Amygdala (tissue), 56 donors: ENCODE measurements at places on chromosomes 11 and 22.

DNA sequence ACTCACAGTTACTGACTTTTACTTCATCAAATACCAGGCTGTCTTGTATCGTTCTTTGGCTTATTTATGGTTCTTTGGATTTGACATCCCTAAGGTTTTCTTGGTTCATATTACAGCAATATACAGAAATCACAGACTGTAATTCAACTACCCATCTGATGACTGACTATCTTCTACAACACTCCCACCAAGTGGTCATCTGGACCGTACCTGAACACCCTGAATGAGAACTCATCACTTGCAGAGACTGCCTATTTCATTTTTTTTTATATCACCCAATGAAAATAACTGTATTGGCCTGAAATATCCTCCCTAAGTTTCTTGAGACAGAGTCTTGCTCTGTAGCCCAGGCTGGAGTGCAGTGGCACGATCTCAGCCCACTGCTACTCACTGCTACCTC lies 9.5 kb upstream of the UPB1 start:
- DNase-seq: no peak

DNA sequence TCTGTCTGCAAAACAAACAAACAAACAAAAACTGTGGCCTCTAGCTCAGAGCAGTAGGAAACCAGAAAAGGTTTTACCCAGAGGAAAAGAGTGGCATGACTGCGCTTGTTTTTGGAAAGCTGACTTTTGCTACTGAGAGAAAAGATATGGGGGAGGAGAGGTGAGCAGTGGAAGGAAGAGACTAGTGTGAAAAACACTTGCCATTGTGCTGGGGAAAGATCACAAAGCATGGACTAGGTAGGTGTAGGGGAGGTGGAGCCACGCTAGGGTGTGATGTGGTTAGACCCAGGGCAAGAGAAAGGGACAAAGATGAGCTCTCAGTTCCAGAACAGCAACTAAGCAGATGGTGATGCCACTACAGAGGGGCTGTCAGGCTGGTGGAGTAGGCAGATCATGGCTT lies 319.2 kb downstream of the LARGE1 start:
- no peak for DNase-seq

DNA sequence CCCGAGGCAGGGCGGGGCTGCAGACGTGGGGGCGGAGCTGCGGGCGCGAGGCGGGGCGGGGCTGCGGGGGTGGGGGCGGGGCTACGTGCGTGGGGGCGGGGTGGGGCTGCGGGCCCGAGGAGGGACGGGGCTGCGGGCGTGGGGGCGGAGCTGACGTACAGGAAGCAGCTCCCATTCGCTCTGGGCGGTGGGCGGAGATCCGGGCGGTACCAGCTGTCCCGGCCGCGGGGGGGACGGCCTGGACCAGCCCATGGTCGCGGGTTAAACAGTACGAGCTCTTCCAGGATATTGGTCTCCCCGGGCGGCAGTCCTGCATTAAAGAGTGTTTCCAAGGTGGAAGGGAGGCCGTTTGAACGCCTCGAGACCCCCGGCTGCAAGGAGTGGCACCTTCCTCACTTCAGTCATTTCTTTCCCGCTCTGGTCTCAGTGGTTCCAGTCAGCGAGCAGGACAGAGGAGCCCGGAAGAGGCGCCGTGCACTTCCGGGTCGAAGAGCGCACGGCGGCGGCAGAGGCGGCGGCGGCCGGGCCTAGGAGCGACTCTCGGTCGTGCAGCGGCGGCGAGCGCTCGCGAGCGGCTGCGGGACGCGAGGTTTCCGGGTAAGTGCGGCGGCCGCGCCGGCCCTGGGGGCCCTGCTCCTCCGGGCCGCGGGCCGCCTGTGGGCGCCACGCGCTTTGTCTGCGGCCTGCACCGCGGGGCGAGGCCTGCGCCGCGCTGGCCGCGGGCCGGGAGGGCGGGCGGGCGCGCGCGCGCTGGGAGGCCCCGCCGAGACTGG lies at the start of gene PHRF1:
Gene PHRF1 (plus strand): TSS at position 475 of the 773 bp plus-strand sequence. CDS start 5,043 bp downstream, outside the sequence.
- DNase-seq: peak; percentile 93

- DNase-seq: no peak
Measured at GRCh38 chr22:45008751-45009605, 827 bp downstream of the PHF21B start.

DNA sequence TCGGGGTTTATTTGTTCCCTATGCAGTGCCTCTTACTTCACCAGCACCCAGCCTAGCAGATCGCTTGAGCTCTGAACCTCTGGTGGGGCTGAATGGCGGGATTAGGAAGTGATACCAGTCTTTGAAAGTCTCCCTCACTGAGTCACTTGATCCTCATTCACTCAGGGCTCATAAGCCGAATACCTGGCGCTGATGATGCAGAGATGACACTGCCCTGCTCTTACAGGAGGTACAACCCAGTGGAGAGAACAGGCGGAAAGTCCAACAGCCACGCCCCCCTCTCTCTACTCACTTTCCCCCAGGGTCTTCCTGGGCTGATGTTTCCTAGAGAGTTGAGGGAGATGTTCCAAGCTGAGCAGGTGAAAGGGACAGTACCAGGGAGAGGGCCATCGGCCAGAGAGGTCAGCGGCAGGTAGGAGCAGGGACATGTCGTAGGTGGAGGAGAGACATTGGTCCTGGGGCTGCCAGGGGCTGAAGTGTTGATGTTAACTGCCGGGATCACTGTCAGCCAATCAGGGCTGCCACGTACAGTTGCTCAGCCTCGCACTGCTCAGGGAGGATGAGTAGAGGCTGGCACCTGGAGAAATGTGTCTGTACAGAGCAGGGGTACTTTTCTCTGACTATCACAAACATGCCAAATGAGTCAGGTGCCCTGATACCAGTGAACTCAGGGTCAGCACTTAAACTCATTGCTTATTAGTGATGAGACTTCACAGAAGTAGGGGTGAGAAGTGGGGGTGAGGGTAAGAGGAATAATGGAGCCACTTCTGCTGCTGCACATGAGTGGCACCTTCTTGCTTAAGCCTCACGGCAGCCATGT lies 9.9 kb upstream of the APOBEC3A start:
- no peak for DNase-seq

- no peak for DNase-seq
Measured at GRCh38 chr11:8459711-8460399, 134.2 kb downstream of the STK33 start.

DNA sequence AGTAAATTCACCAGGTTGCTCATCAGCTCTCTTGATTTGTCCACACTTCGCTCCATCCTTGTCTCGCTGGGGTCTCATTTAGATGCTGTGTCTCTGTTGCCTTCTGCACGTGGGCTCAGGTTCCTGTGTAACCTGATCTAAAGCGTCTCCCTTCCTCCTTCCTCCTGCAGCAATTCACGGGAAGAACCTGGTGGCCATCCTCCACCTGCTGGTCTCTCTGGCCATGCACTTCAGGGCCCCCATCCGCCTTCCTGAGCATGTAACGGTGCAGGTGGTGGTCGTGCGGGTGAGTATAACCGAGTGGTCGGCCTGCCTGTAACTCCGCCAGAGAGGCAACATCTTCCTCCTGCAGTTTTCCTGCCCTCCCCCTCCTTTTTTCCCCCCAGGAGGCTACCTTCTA lies 48.0 kb upstream of the PARVG start:
- DNase-seq: no peak

DNA sequence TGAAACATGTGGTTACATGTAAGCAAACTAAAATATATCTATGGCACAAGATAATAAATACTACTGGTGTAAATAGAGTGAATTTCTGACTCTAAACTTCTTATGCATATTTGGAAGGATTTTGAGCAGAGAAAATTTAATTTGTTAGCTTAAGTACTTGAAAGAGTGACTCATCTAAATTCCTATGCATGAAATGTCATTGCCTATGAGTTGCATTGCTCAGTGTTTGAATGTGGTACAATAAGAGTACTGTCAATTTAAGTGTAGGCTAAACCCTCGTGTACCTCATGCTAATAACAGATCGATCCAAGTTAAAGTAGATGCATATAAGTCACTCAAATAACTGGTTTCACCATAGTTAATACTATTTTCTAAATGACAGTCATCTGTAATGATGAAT lies 5.3 kb upstream of the CARD18 start:
- no peak for DNase-seq

DNA sequence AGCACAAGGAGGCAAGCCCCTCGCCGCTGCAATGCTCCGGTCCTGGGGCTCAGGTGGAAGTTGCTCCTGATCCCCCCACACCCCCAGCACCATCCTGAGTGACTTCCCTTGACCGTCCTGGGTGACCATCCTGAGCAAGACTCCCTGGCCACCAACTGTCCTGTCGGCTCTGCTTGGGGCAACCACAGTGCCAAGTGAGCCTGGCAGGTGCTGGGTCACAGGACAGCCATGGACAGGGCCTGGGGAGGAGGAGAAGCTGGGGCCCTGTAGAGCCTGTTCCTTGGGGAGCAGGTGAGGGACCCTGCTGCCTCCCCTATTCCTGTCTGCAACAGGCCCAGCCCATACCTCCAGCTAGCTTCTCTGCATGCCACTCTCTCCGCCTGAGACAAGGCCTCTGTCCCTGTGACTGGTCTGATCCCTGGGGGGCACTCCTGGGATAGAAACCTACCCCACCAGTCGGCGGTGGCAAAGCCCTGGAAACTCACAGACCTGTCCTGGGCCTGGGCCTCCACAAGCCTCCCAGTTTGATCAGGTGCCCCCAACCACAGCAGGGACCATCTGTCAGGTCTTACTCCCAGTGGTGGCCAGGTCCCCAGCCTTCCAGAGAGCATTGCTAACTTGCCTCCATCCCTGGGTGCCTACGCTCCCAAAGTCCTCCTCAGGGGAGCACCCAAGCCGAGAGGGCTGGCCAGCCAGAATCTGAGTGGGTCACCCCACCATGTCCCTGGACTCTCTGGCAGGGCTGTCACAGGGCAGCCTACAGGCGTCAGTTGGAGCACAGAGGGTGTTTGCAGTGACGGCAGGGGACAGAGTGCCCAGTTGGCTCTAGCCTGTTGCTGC lies 68.7 kb upstream of the WNT7B start:
- DNase-seq: peak; percentile 71

GRCh38 chr11:130086669-130087068 lies 17.0 kb downstream of the APLP2 start:
- no peak for DNase-seq

- no peak for DNase-seq
Measured at GRCh38 chr11:83007909-83008580, 63.7 kb downstream of the RAB30 start.

- DNase-seq: no peak
Measured at GRCh38 chr22:31583861-31584485, 78.0 kb downstream of the PISD start.

DNA sequence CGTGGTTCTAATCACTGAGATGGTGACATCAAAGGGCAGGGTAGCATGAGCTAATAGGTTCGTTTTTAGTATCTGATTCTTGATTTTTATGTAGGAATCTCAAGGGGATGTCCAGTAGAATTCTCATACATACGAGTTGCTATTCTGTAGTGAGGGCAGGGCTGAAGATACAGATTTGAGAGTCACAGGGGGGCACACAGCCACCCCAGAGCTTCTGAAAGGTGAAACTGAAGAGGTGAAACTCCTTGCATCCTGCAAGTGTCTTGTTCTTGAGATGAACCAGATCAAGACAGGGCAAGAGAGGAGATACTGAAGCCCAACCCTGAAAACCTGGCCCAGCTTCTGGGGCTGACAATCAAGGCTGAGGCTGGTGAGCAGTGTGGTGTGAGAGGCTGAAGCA lies 35.6 kb upstream of the TMEM123 start:
- no peak for DNase-seq

- DNase-seq: no peak
Measured at GRCh38 chr11:130168105-130168504, 8.5 kb downstream of the ST14 start.

DNA sequence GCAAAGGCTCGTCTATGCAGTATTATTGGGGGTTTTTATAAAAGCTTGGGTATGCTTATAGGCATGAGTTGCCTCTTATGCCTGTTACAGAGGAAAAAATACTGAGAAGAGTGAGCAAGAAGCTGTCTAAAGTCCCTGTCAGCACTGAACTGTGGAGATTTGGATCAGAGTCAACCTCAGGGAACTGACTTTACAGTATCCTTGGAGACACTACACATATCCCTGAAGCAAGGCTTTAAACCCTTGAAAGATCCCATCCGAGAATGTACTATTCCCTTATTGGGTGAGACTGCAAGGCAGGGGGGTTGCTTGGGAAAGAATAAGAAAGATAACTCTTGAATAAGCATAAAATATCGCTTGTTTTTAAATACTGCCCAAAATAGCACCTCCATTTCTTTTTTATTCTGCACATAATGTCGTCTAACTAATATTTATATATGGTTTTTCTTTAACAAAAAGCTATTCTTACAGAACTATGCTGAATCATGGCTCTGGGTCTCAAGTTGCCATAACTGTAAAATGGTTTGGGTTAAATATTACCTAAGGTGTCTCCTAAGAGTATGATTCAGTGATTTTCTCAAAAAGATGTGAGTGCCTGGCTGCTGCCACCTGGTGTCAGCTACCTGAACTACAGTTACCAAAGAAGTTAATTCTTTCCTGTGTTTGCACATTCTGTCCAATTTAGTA lies 1062.8 kb downstream of the DLG2 start:
- DNase-seq: no peak

GRCh38 chr22:35037089-35037488 lies 28.9 kb upstream of the ISX start:
- no peak for DNase-seq

DNA sequence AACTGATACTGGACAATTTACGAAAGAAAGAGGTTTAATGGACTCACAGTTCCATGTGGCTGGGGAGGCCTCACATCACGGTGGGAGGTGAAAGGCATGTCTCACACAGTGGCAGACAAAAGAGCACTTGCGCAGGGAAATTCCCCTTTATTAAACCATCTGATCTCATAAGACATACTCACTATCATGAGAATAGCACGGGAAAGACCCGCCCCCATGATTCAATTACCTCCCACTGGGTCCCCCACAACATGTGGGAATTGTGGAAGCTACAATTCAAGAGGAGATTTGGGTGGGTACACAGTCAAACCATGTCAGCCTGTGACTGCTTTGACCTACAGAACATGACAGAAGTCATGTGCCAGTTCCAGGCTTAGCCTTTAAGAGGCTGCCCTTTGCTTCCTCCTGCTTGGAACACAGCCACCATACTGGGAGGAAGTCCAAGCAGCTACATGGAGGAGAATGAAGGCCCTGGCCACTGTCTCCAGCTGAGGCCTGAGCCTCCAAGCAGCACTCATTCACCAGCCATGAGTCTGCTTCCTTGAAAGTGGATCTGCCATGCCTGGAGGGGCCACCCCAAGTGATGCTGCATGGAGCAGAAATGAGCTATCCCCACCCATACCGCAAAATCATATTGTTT lies 10.9 kb upstream of the GAL start:
- DNase-seq: no peak

GRCh38 chr22:11627436-11627797 lies 3900.6 kb upstream of the OR11H1 start:
- no peak for DNase-seq

- no peak for DNase-seq
Measured at GRCh38 chr22:47990481-47990880, 1228.0 kb downstream of the TBC1D22A start.

- no peak for DNase-seq
Measured at GRCh38 chr22:45429981-45430775, 16.7 kb downstream of the RIBC2 start.

DNA sequence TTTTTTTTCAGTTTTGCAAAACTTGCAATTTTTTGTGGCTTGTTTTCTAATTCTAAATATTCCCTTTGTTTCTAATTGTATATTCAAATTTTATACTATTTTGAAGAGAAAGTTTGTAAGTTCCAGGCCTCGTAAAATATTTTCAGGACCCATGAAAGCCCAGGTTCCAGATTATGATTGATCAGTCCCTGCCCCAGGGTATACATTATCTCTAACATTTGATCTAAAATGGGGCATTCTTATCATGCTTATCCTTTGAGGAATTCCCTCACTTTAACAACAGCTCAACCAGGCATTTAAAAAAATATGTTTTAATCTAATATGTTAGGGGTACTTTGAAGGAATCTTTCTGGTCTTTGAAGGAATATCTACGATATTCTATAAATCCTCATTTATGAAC lies 26.4 kb downstream of the CYB5R2 start:
- DNase-seq: no peak
